ENCODE measurements at places on chromosomes 11 and 22. TPM values are rescaled to one million over a fixed set of nuclear protein-coding genes. Genes with fewer than 3 reads are reported as not detected.

Gene SLC6A5
- 0.05 TPM for total RNA-seq

Gene LGALS12
- not detected for total RNA-seq

Gene OR5B21
- total RNA-seq: not detected

Gene CAPRIN1
- 356 TPM for total RNA-seq

Gene ISX
- total RNA-seq: not detected

Gene MMP10
- total RNA-seq: not detected

Gene ANKK1
- not detected for total RNA-seq

Gene GALR3
- not detected for total RNA-seq

Gene ACRV1
- total RNA-seq: not detected

Gene PHF21B
- total RNA-seq: 113 TPM

Gene DGCR6
- total RNA-seq: 11.7 TPM

Gene KCNC1
- total RNA-seq: 12.6 TPM

Gene PYGM
- total RNA-seq: 5.5 TPM

Gene KCNQ1OT1
- 14.3 TPM for total RNA-seq

Gene IL18
- not detected for total RNA-seq

Gene ACER3
- total RNA-seq: 25.7 TPM

Gene RFPL3
- not detected for total RNA-seq

Gene USP35
- 34.2 TPM for total RNA-seq

Gene AP5B1
- 13.2 TPM for total RNA-seq

Gene CECR2
- 178 TPM for total RNA-seq

Gene AHNAK
- 4.5 TPM for total RNA-seq

Gene KRTAP5-4
- total RNA-seq: not detected

Gene HMOX1
- total RNA-seq: 14.9 TPM

Gene MFNG
- total RNA-seq: 61.1 TPM

Gene GLB1L2
- 1.0 TPM for total RNA-seq

Gene NUP50
- total RNA-seq: 79.0 TPM

Gene CDC42EP1
- total RNA-seq: 2.1 TPM

Gene C22orf15
- total RNA-seq: not detected

Gene OSM
- not detected for total RNA-seq

Gene CCDC116
- total RNA-seq: 0.71 TPM

Gene MPZL2
- total RNA-seq: not detected

Gene INS
- total RNA-seq: not detected

Gene OR2AG2
- total RNA-seq: 0.78 TPM

Gene KRTAP5-1
- not detected for total RNA-seq

Gene MRGPRF
- total RNA-seq: 1.0 TPM

Gene CABP4
- total RNA-seq: not detected

Gene WBP2NL
- total RNA-seq: not detected

Gene OR10A3
- total RNA-seq: not detected

Gene KRTAP5-5
- total RNA-seq: not detected

Gene C22orf39
- 47.7 TPM for total RNA-seq

Gene SCN3B
- 118 TPM for total RNA-seq

Gene DLG2
- total RNA-seq: 2.9 TPM

Gene GCAT
- 11.9 TPM for total RNA-seq

Gene IRAG1
- total RNA-seq: 4.2 TPM

Gene VPREB1
- not detected for total RNA-seq

Gene KDM4D
- total RNA-seq: 1.3 TPM

Gene SLC22A6
- not detected for total RNA-seq

Gene MPPED1
- 0.37 TPM for total RNA-seq

Gene RTCB
- total RNA-seq: 87.6 TPM
